Non-pigmented ciliary epithelial cell (primary cell): ENCODE measurements at places on chromosomes 4 and X.
A peak's percentile ranks its signal among the peaks of the same experiment; 100 is the strongest.

DNA sequence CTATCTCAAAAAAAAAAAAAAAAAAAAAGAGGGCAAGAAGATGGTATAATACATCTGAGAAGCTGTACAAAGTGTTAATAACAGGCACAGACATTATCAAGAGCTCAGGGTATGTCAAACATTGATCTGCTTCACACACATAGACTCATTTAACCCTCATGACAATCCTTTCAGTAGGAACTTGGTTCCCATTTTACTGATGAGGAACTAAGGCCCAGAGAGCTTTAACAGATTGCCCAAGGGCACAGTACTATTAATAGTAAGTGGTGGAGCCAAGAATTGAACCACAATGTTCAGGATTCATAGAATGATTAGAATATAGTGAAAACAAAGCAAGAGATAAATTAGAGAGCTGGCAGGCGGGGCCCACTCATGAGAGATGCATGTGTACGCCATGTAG lies 154.4 kb downstream of the EFHC2 start:
- DNase-seq, result no peak

- DNase-seq, result no peak
These were observed 147.1 kb downstream of the NAA11 start for GRCh38 chr4:79178760-79179159.

- DNase-seq, result no peak
These were observed 60.4 kb upstream of the PDHA2 start for GRCh38 chr4:95779447-95779846.

GRCh38 chr4:108483079-108483478 lies 137.3 kb upstream of the RPL34 start:
- DNase-seq, result no peak

DNA sequence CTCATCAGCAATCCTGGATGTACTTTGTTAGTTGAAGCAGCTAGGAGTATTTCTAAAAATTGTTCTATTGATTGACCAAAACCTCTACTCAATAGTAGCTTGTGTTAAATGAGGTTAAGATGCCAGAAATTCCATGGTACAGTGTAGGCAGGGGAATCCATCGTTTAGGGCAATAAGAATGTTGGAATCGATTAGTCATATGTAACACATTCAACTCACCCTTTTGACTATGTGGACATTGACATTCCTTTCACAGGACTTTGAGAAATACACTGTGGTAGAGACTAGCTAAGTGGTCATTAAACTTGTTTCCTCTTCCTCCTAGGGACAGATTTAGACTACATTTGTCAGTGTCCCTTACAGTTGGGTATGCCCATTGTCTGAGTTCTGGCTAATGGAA lies 40.2 kb downstream of the KDM5C start:
- DNase-seq, result peak; percentile 40

DNA sequence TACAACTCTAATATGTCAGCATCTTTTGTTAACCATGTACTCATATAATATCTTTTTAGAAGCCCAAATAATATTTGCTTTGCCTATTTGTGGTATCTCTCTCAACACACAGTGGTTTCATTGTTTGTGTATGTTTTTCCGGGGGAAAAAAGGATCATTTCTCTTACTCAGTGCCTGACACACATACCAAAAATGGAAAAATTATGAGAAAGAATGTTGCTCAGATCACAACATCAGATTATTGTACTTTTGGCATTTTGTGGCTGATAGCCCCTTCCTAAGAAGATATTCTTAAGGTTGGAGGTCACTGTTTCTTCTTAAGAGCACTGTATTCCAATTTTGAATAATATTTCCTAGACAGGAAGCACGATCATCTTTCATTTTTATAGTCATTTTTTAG lies 93.6 kb downstream of the PDLIM5 start:
- peak; percentile 72 for DNase-seq

GRCh38 chr4:83108101-83108861 lies 6.2 kb downstream of the PLAC8 start:
- DNase-seq, result no peak

GRCh38 chr4:61201561-61201960 lies 1.4 kb downstream of the ADGRL3 start:
- no peak for DNase-seq

DNA sequence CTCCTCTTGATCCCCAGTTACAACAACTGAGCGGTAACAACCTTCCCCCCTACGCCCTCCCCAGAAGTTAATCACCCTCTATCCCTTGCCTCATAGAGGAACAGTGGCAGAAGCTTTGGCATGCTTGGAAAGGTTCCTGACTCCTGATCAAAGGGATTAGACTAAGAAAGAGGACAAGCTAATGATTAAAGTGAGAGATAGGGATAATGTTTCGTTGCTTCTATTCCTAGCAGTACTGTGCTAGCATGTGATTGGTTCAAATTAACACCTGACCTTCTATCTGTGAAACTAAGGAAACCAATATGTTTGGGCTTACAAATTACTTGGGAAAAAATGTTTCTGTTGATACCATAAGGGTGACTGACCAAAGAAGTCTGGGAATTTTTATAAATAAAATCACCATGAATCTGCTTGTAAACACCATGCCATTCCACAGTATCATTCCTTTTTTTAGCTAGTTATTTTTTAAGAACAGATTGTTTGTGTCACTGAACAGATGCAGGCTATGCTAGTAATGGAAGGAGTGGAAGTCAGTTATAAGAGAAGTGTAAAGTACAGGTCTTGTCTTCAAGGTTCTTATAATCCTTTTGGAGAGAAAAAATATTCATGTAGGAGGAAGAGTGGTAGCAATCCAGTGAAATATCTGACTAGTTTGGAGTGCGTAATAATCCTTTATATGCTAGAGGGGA lies 11.3 kb upstream of the ATP1B4 start:
- DNase-seq, result no peak

GRCh38 chr4:15186806-15187205 lies 184.5 kb downstream of the CPEB2 start:
- DNase-seq, result no peak

DNA sequence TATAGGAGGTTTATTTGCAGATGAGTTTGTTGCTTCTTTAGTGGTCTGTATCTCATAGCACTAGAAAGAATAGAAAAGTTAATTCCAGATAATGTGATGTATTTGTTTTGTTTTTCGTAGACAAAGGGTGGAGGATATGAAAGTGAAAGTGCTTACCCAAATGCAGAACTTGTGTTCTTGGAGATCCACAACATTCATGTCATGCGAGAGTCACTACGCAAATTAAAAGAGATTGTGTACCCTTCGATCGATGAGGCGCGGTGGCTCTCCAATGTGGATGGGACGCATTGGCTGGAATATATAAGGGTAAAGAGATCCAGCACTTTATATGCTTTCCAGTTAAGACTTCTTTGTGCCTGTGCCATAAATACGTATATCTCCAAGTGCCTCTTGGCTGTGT lies 43.3 kb downstream of the MTMR1 start:
- no peak for DNase-seq

DNA sequence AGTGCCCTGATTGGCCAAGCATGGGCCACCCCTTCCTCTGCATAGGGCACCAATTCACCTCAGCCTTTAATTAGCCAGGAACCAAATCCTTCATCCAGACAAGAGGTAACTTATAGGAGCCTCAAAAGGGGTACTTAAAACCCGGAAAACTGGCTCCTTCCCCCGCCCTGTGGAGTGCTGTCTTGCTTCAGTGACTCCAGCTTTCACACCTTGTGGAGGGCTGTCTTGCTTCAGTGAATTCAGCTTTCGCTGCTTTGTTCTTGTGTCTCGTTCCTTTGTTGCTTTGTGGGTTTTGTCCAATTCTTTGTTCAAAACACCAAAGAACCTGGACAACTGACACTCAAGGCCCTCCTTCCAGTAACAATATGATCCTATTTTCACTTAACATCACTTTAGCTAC lies 82.2 kb upstream of the FRG1 start:
- no peak for DNase-seq

DNA sequence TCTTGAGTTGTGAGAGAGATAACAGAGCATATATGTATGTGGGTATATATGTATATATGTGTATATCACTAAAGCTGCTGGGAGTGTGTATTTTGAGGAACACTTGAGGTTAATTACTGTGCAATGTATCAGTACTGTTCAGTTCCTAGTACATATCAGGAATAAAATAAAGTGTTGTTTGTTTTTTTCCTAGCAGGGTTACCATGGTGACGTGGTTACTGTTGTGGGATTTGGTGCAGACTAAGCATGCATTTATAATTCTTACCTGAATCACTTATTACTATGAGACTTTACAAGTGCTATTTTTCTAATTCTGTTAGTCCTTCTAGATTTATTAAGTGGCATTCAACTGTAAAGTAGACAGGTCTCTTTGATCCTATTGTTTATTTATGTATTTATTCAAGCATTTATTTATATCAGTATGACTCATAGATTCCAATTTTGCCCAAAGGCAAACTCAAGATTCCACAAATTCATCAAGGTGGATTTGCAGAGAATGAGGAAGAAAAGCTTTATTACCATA lies 26.9 kb upstream of the BEX4 start:
- DNase-seq, result no peak

DNA sequence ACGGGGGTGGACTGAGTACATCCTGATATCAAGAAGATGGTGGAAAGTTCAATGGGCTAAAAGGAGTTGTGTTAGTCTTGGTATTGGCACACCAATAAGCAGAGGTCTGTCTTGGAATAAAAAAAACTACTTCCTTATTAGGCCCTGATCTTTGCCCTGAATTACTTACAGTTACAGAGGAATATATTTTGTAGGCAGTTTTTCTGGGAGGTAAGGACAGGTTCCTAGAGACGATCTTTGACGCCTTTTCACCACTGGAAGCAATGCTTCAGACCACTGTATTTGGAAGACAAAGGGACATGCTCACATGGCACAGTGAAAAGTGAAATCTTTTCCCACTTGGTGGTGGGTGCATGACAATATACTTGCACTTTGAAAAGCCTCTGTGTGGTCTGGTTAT lies 618 bp upstream of the XK start:
- DNase-seq, result no peak

DNA sequence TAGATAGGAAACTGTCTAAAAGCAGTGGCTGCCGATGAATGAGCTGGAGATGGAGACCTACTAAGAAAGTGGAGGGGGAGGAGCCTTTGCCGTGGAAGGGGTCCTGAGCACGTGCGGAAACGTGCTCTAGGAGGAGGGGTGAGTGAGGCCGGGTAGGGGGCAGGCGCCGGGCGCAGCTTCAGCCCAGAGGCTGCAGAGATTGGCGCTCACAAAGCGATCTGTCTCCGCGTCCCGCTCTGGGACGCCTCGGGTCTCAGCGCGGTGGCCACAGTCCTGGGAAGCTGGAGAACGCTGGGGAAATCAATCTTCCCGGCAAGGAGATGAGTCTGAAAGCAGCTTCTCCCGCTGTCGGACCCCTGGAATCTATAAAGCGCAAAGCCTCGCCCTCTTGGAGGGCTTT lies 444 bp upstream of the ARHGAP6 start:
- no peak for DNase-seq

DNA sequence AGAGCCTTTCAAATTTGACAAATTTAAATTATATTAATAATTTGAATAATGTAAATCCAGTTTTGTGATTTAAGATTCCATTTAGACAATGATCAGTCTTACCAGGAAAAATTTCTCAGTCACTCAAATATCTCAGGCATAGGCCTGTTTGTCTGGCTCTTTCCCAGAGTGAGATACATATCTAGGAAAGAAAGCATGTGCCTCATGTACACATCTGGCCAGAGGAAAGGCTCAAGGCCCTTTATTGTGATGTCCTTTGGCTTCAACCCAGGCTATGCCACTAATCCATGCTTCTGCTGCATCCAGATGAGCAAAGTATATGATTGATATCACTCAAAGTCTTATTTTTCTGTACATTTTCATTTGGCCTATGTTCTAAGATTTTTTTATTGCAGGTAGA lies 473.3 kb upstream of the ADGRL3 start:
- DNase-seq, result no peak

GRCh38 chr4:112082954-112083586 lies 62.2 kb upstream of the FAM241A start:
- peak; percentile 77 for DNase-seq

DNA sequence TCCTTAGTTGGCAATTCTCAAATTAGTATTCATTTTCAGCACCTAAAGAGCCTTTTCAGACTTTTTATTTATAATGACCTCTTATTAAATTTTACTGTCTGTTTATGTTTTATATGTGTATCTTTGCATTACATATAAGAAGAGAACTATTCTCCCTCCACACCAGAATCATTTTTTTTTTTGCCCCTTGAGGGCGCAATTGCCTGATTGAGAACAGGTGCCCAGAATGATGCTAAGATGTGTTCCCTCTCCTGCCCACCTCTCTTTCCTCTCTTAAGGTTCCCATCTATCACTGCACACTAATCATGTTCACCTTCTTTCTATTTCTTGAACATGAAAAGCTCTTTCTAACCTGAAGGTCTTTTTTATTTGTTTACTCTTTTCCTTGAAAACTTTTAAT lies 44.2 kb upstream of the ADAM29 start:
- no peak for DNase-seq

DNA sequence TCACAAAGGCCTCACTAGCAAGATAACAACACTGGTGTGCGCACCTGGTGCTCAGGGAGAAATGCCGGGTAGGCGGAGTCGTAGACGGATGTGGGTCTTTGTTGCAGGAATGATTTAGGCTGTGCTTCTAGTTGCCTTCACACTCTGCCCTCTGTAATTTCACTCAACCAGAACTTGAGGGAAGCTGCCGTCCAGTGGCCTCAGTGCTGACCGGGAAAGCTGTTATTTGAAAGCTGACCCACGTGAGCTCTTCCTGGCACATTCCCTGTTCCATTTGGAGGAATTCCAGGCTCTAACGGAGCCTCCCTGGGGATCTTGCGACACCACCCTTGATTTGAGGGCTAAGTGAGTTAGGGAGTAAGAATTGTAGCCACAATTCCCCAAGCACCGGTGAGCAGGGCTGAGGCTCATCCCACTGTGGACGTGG lies 15.9 kb downstream of the SH3TC1 start:
- no peak for DNase-seq

DNA sequence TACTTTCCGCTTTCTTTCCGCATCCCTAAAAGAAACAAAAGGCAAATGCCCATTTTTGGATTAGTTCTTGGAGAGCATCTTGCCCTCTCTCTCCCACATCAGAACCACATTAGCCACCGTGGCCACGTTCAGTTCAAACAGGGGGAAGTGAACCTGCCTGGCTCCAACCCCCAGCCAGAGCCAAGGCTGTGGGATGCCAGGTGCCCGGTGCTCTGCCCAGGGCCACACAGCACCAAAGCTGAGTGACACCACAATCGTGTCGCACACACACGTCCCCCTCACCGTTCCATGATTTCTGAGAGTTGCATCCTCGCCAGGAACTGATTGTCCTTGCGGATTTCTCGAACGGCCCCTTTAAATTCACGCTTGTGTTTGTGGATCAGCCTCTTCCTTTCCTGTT lies 24.3 kb downstream of the NOP14 start:
- DNase-seq, result no peak

- DNase-seq, result no peak
These were observed 38.8 kb downstream of the TBCK start for GRCh38 chr4:106277140-106277675.

GRCh38 chr4:104408878-104409277 lies 85.8 kb downstream of the CXXC4 start:
- no peak for DNase-seq

GRCh38 chr4:155901013-155901412 lies 2.5 kb upstream of the TDO2 start:
- no peak for DNase-seq
